ENCODE measurements at places on chromosomes 3 and 15.

DNA sequence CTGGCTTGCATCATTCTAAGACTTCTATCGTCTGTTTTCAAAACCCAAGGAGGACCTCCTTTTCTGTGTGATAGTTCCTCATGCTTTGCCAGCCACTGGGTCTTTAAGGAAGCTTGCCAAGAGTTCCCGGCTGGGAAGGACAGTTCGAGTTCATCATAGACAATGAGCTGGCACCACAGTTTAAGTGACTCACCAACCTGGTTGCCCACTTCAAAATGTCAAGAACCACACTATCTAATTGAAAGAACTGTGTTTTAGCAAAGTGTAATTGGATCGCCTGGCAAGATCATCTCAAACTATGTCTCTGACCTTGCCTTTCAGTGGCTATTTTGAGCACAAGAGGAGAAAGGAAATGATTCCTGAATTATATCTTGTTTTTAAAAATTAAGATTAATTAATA lies 27.9 kb downstream of the SOX2 start:
- peak; percentile 93 for DNase-seq

- no peak for DNase-seq
Observed at GRCh38 chr3:48597408-48597800, 2.3 kb upstream of the COL7A1 start.

GRCh38 chr3:42552830-42553229 lies 28.9 kb downstream of the SEC22C start:
- no peak for DNase-seq

DNA sequence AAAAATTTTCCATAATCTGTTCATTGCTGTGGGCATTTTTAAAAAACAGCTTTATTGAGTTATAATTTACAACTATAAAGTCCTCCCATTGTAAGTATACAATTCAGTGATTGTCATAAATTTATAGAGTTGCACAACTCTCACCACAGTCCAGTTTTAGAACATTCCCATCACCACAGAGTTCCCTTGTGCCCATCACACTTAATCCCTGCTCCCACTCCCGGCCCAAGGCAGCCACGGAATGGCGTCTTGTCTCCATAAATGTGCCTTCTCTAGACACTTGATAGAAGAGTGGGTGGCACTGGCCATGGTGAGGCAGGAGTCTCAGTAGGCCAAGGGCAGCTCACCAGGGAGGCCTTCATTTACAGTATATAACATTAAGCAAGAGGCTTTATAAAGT lies 6.3 kb downstream of the TSEN2 start:
- DNase-seq, result no peak

DNA sequence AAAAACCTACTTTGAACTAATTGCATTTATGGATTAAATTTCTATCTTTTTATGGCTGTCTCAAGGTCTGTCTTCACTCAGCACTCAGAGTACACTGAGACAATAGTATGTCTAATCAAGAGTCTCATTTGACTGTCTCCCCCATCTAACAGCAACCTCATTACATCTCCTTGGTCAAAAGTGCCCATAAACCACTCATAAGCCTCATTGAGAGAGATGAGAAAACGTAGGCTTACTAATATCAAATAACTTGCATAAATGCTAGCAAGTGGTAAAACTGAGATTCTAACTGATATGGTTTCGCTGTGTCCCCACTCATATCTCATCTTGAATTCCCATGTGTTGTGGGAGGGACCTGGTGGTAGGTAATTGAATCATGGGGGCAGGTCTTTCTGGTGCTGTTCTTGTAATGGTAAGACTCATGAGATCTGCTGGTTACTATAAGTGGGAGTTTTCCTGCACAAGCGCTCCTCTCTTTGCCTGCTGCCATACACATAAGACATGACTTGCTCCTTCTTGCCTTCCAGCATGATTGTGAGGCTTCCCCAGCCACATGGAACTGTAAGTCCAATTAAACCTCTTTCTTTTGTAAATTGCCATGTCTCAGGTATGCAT lies 113.9 kb downstream of the TFDP2 start:
- no peak for DNase-seq

DNA sequence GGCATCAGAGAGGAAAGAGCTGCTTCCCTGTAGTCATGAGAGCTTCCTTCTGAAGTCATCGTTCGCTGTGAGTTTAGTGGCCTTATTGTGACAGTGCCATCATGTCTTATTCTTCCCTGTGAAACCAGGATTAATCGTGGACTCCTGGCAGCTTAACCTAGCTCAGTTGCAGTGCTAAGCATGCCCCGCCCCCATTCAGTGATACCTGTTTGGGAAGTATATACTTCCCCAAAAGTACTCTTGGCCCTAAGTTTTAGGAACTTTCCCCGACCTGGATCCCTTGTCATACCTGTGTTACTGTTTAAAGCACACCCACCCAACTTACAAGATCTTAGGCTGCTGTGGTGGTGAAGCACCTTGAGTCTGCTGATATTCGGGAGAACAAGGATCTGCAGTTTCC lies 32.1 kb upstream of the TIMP4 start:
- no peak for DNase-seq

DNA sequence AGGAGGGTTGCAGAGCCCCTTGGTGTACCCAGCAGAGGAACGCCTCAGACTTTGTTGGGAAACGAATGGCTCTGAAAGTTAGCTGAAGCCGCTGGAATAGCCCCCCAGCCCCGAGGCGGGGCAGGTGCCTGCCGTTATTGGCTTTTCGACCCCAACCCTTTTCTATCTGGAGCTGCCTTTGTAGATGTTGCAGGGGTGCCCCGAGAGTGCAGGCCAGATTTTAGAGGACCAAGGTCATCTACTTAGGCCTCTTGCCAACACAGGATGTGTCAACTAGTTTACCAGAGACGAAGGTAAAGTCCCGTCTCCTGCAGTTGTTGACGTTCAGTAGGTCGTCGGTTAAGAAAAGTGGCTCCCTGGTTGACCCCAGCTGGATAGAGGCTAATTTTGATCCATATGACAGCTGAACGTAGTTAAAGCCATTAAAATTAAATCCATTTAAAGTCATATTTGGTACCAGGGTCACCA lies 579 bp upstream of the UBE3A start:
- no peak for DNase-seq

DNA sequence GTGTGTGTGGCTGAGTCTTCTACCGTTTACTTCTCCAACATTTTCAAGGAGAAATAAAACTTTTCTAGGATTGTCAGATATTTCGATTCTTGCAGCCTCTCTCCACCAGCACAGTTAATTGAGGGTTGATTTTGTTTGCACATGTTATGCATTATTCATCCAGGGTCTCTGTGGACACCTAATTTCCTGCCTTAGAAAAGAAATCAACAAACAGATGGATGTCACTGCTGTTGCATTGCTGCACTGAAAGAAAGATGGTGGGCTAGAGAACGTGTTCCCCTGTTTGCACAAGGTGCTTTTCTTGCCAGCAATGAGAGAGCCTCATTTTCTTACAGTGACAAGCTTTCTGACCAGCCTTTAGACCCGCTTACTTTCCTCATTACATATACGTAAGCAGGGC lies 150.0 kb downstream of the CLSTN2 start:
- no peak for DNase-seq

GRCh38 chr3:187678726-187679268 lies 8.6 kb upstream of the SST start:
- no peak for DNase-seq

DNA sequence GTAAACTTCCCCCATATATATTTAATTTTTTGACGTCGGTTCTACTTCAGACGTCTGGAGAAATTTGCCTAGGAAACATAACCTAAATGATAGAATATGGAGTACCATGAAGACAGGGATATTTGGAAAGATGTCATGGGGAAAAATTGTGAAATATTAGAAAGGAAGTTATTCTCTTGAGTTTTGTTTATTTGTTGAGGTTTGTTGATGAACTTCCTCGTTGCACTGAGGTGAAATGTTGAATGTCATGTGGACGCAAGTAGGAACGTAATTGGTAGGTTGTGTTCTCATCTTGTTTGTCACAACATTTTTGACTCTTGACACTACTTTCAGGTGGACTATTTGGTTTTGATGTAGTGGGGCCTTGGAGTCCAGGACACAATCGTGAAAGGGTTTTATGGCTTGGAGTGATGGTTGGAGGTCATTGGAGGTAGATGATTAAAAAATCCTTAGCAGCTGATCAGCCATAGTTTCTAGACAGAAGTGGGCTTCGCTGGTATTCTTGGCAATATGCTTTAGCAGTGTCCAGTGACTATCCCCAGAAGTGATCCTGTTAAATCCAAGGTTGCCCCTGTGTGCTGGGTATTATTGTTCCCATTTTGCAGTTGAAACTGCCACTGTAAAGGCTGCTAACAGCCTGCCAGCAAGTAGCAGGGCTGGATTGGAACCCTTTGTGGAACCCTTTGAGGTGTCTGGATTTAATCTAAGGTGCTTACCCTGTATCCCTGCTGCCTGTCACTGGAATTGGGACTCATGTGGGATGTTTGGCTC lies 1.5 kb downstream of the ABHD5 start:
- DNase-seq, result no peak

DNA sequence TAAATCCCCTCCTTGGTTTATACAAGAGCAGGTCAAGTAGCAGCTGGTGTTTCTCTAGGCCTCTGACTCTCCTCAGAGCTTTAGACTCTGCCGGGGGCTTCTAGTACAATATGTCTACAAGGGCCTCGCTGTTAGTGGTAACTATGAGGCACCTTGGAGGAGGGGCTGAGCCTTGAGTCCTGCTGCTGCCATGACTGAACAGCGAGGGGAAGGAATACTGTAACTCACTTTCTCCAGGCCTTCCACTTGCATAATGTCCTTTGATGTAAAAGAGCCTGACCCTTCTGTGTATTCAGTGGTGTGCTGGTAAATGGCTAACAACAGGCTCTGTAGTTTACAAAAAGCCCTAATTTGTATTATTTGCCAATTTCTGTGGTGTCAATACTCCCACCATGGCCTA lies 27.8 kb downstream of the DRD3 start:
- no peak for DNase-seq

GRCh38 chr15:63805993-63806980 lies 27.5 kb downstream of the HERC1 start:
- no peak for DNase-seq

DNA sequence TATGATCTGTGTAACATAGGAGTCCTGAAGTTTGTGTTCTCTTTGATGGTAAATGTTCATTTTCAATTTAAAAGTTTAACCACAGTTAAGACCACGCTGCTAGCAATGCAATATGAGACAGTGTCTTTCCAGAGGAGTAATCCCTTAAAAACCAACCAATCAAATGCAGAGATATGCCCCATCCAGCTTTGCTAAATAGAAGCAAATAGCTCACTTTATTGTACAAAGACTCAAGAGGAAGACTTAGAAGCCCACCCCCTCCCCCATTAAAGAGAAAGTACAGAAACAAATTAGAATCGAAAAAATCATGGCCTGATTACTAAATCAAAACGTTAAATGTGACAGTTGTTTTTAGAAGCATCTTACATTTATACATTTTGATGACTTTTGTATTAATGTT lies 2.1 kb upstream of the ANP32A start:
- no peak for DNase-seq

DNA sequence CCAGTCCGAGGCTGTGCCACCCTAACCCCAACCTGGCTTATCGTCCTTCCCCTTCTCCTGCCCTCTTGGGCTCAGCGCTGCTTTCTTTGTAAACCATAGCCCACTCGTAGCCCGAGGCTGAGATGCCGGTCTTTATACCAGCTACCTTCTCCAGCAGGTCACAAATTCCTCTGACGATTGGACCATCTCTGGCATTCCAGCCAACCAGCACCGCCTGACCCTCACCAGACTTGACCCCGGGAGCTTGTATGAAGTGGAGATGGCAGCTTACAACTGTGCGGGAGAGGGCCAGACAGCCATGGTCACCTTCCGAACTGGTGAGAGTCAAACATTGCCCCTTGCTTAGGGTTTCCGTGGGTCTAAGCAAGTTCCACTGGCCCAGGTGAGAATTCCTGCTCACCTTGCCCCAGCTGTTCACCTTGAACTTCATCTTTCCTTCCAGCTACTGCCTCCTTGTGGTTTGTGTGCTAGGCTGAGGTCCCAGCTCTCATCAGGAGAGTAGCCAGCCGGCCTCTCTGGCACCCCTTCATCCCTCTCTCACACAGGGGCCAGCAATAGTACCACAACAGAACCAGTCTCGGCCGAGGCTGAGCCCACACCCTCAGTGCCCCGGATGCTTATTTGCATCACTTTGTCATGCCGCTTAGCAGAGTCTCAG lies 66.7 kb downstream of the BOC start:
- DNase-seq, result no peak

- no peak for DNase-seq
Observed at GRCh38 chr3:51927061-51927977, 14.4 kb downstream of the RRP9 start.

DNA sequence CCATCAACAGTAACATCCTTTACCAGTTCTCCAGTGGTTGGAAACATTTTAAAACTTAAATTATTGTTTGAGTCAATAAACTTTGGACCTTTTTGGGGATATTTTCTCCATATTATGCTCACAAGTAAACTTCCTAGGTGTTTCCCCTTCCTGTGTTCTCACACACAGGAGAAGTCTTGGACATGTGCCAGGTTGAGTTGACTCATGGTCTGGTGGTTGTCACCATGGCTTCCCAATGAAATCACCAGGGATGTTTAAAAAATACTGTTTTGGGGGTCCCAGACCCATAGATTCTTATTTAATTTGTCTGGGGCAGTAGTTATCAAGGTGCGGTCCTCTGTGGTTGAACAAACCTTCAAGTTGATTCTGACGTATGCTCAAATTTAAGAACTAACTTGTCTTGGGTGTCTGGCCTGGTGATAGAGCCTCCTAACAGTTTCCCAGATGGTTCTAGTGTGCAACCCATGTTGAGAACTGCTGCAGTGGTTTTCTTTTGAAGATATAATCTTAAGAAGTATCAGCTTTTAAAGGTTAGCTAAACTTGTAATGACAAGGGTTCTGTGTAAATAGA lies 291.8 kb downstream of the EDEM1 start:
- DNase-seq, result no peak

- DNase-seq, result no peak
Observed at GRCh38 chr3:8988791-8989558, 25.7 kb upstream of the RAD18 start.

DNA sequence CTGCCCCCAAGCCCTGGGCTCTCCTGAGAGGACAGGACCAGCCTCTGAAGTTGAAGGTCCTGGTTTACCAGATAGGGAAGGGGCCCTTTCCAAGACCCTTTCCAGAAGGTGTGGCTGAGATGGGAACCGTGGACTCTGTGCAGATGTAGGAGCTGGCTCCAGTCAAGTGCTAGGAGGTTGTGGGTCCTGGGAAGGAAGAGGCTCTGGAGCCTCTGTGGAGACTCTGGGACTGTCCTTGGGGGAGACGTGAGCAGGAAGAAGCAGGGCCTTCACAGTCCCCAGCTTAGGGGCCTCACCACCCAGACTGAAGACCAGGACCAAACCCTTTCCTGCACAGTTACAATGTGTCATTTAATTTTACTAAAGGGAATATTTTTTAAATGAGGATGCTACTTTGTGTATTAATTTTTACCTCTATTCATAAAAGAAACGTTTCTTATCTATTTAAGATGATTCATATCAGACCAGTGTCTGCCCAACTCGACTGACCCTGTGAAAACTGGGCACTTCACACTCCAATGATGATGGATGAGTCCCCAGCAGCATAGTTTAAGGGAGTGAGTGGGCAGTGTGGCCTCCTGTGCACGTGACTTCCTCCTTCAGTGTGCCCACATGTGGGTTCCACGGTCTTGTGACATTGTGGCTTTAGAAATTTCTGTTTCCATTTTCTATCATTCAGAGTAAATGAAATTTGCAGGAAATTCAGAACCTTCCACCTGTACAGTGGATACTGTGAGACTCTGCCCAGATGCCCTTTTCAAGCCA lies 10.9 kb downstream of the CCR5AS start:
- DNase-seq, result no peak
